ENCODE measurements at places on chromosomes 3 and 15.

GRCh38 chr3:42815826-42816225 lies 6.6 kb downstream of the ACKR2 start:
- no peak for DNase-seq

DNA sequence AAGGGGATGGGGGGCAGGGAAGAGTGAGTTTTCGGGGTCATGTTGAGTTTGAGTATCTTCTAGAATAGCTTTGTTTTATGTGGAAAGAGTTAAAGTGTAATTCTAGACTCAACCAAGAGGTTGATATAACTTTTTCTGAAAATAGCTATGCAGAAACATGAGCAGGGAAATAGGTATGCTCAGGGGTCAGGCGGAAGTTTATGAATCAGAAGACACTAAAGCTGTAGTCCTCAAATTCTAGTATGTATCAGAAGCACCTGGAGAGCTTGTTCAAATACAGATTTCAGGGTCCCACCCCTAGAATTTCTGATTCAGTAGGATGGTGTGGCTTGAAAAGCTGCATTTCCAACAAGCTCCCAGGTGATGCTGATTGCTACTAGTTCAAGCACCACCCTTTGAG lies 37.6 kb upstream of the UBE2E2 start:
- DNase-seq, result no peak

DNA sequence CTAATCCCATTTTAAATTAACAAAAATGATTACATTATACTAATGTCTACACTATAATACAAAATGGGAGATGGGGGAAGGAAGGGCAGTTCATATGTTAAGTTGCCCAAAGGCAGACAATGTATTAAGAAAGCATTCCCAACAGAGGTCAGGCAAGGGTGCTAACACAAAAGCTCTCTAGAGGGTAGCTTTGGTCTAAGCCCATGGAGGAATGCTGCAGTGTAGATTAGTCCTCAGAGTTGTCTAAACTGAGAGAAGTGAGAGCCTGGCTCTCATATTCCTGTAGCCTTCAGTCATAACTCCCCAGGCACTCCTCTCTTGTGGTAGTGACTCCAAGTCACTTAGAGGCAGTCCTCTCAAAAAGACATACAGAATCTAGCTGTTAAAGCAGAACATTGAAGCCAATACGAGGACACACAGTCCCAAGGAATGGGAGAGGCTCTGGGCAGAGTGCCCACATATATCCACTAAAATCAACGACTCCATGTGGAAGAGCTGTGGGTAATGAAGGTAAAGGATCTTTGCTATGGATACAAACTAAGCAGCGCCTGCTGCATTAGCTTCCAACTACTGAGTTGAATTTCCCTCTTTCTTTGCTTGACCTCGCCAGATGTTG lies 14.5 kb downstream of the NEK10 start:
- no peak for DNase-seq

GRCh38 chr15:57972864-57973263 lies 92.6 kb downstream of the ALDH1A2 start:
- no peak for DNase-seq

DNA sequence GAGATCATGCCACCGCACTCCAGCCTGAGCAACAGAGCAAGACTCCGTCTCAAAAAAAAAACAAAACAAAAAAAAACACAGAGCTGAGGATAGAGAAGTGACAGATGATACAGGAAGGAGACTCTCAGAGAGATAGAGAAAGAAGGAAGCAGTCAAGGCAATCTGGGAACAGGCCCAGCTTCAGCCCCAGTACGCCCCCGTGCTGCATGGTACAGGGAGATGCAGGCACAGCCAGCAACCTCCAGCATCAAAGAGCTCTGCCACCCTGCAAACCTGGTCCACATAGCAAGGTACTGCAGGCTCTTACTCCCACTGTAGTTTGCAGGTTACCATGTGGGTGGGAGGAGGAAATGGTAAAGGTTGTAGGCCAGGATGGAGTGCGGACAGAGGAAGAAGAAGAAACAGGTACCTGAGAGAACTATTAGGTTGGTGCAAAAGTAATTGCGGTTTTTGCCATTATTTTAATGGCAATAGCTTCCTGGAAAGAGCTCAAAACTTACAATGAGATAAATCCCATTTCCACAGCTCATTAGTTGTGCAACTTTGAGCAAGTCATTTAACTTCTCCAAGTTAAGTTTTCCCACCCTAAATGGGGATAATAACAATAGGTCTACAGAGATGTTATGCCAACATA lies 253.0 kb downstream of the ARRDC4 start:
- DNase-seq, result no peak

DNA sequence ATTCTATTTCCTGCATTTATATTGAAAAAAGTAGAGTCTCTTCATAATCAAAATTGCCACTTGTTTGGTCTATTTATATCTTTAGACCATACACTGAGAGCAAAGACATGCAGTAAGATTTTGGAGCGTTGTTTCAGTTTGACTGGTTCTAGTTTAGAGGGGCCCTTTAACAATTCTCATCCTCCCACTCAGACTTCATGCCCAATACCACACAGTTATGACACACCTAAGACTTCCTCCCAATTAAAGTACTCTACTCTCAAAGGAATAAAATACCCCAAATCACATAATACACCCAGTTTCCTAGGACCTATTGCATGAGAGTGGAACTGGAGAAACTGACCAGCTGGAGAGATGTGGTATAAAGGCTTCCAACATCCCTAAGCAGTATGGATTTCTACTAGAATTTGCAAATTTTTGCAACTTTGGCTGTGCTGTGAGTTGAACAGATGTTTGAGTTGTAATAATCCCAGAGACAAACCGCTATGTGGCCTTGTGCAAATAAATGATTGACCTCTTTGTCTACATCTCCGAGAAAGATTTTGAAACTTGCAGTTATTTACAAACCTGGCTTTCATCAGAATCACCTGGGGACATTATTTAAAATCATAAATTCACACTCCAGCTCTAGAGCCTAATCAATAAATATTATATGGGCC lies 170.0 kb upstream of the ROBO2 start:
- no peak for DNase-seq

DNA sequence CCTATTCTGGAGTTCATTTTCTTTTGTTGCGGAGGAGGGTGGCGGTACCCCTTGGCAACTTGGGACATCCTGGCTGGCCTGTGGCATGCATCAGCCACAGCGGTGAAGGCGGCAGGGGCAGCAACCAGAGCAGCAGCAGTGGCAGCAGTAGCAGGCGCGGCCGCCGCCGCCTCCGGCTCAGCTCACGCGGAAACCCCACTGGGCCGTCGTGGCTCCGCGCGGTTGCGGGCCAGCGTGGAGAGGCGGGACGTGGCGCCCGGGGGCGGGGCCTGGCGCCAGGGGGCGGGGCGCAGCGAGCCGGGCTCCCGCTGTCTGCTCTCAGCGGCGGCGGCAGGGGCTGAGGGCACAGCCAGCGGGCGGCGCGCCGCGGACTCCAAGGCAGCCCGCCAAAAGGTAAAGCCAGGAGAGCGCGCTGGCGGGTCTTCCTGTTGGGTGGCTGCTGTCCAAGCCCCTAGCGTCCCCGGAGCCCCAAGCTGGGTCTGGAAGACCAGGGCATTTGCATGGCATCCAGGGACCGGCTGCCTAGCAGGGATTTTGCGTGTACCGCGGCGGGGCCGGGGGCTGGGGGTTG lies 334.4 kb upstream of the THRB start:
- no peak for DNase-seq

DNA sequence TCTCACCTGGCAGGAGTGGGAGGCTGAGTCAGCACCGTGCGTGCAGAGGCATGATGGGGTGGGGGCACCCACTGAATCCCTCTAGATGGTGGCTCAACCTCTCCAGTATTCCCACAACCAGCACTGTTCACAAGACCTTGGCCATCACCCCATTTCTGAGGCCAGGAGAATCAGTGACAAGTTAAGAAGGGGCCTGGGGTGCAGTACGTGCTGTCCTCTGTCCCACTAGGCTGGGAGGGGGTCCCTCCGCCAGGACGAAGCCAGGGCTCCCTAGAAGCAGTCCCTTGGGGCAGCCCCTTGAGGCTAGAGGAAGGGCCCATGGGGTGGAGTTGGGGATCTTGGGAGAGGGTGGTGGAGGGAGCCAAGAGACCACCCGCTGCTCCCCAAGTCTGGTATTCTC lies 4.8 kb downstream of the MYL3 start:
- no peak for DNase-seq

DNA sequence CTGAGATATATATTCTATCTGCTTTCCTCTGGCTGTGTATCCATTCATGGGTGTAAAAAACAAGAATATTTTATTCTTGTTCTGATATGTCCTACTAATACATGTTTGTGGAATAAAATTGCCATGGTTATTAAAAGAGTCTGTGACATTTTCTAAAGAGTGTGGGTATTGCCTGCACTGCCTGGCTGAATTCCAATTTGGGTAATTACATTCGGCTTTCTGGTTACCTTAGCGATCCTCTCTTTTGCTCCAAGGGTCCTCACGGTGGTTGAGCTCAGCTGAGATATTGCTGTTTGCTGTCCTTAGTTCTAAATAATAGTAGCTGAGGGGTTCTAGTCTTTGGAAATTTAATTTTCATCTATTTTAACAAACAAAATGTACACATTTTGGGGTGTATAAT lies 301.4 kb upstream of the DNAJC19 start:
- no peak for DNase-seq

DNA sequence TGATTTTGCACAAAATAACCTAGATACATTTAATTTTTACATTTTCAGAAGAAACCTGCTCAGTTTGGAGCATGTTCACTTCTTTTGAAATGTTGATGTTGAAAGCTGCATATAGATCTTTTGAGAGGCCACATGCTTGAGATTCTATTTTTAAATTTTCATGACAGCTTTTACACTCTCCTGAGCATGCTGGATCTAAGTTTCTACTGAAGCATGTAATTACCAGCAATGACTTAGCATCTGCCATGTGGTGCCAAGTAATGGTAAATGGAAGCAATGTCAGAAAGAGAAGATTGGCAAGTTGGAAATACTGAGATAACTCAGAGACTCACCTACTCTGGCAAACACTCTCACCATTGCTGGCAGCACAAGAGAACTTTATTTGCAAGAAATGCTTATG lies 310.6 kb downstream of the NSUN3 start:
- DNase-seq, result no peak

- DNase-seq, result no peak
Observed at GRCh38 chr15:99406716-99407487, 155.6 kb downstream of the LRRC28 start.

DNA sequence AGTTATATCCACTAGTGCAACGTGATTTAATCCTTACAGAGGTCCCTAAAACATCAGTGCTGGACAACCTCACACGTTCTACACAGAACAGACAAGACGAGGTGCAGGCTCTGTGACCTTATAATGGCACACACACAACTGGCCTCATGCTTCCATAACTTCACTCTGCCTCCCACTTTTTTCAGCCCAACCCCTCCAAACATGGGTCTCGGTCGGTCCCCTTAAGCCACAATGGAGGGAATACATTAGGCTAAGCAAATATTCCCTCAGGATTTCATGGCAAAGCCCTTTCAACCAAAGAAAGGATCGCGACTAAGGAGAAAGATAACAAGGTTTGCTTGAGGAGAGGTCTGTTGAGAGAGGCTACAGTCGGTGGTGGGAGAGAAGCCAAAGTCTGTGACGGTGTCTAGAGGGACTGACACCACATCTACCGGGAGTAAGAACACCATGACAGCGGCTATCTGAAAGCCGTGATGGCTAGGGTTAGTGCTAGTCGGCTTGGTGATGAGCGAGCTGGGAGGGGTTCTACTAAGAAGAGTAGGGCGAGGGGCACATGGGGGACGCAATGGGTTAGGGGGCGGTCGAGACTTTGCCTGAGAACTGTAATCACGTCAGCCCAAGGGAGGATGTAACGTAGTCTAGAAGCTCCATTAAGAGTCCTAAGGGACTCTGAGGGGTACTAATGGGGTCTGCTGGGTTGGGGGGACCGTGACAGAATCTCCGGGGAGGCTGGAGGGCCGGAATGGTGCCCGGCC lies 1.0 kb downstream of the MYO9A start:
- no peak for DNase-seq

DNA sequence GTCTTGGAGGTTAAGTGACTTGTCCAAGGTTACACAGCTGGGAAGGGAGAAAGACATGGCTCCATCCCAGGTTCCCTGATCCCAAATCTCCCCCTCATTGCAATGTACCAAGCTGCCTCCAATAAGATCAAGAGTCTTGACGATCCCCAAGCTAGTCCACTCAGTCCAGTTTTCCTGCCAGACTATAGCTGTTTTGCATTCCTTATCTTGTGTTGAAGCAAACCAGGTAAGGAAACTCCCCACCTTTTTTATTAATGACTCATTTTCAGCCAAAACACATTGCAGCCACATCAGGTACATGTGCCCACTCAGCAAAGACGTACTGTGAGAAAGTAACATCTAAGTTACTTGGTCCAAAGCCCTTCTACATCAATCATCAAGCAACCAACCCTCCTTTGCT lies 41.9 kb downstream of the LIPC start:
- DNase-seq, result no peak

DNA sequence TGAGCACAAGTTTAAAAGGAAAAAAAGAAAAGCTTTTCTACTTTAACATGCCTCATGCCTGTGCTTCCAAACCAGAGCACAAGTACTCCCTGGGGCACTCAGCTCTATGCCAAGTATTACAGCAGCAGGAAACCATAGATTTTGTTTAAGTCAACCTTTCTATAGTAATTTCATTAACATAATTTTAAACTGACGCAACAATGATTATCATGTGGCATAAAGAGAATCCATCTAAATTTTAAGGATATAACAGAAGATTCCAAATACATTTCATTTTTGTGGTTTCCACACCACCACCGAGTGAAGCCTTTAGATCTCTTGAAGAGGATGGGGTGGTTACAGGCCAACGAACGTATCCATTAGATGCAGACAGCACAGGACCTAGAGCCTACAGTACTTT lies 112.1 kb downstream of the TNIK start:
- no peak for DNase-seq

GRCh38 chr3:100088735-100089368 lies 25.4 kb downstream of the FILIP1L start:
- DNase-seq, result no peak

GRCh38 chr3:105093371-105094252 lies 273.1 kb upstream of the ALCAM start:
- DNase-seq, result no peak

DNA sequence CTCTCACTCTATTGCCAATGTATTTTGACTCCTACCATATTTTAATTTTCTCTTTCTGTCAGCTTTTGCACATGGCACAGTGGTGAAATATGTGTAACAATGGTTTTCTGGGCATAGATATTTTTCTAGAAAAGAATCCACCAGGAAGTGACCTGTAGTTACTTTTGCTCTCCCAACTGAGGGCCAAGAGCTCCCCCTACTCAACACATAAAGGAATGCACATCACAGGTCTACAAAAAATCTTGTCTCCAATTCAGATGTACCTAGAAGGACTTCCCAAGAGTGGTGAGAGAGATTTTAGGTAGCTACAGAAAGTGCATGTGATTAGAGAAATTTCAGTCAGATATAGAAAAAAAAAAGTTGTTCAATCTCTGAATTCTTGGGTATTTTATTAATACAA lies 15.6 kb downstream of the CPA3 start:
- DNase-seq, result no peak
